Caki2 (cell line): ENCODE measurements at places on chromosomes 12 and 14.
A peak's percentile ranks its signal among the peaks of the same experiment; 100 is the strongest.

- no peak for DNase-seq
Measured at GRCh38 chr14:54170301-54170700, 213.7 kb upstream of the BMP4 start.

GRCh38 chr14:38425324-38425976 lies 169.6 kb upstream of the CLEC14A start:
- DNase-seq: no peak

DNA sequence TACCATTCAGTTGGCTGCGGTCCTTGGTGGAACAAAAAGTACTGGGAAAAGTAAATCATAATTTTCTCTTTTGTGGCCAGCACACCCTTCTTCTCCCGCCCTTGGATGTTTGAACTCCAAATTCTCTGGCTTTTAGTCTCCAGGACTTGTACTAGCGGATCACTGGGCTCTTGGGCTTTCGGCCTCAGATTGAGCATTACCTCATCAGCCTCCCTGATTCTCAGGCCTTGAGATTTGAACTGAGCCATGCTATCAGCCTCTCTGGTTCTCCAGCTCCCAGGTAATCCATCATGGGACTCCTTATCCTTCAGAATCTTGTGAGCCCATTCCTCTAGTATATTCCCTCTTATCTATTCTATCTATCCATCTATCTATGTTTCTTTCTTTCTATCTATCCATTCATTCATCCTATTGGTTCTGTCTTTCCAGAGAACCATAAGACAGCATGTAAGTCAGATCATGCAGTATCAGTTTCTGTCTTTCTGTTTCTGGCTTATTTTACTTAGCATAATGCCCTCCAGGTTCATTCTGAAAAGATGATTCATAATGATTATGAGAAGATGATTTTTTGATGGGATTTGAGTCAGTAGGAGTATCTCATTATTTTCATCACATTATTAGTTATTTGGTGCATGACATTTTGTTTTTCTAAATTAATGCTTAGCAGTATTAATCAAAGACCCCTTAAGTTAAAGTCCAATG lies 814.9 kb downstream of the LRFN5 start:
- no peak for DNase-seq

DNA sequence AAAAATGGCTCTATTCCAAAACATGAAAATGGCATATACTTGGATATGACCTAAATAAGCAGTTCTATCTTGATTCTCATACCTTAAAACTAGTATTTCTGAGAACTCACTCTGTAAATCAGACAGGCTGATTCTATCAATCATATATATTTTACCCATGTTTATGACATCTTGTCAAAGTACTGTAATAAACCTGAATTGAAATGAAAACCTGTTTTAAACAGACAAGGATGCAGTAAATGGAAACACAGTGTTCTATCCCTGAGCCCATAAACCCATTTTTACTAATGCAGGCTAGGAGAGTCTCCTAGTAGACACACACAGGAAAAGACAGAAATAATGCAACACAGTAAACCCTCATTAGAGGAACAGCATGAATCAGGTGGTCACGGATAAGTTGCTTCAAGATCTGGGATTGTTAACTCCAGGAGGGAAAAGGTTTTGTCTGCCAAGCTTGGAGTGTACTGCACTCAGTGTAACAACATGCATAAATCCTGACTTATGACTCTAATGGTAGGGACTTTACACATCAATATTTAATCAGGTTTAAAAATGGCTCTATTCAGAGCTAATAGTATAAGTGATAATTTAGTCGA lies 93.6 kb upstream of the CPNE8 start:
- DNase-seq: no peak

DNA sequence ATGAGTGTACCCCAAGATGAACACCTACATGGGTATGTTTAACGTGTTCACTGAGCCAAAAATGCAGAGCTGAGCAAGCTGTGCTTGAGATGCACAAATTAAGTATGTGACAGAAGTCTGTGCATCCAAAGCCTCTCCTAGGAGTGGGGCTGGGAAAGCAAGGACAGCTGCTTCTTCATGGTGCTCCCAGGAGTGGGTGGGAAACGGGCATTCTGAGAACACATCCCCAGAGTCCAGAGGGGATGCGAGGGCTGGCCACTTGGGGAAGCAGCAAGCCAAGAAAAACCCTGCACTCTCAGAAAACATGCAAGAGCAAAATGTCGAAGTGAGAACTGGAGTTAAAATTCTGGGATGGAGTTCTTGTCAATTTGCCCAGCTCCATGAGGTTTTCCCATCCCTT lies 414.3 kb downstream of the BCAT1 start:
- DNase-seq: no peak

- DNase-seq: no peak
Measured at GRCh38 chr12:11727133-11727664, 77.7 kb downstream of the ETV6 start.

GRCh38 chr14:95180966-95181741 lies 23.8 kb upstream of the DICER1 start:
- DNase-seq: no peak

GRCh38 chr14:50013198-50013918 lies 103.0 kb downstream of the VCPKMT start:
- no peak for DNase-seq

GRCh38 chr12:108620236-108620879 lies 13.3 kb downstream of the SELPLG start:
- DNase-seq: no peak

DNA sequence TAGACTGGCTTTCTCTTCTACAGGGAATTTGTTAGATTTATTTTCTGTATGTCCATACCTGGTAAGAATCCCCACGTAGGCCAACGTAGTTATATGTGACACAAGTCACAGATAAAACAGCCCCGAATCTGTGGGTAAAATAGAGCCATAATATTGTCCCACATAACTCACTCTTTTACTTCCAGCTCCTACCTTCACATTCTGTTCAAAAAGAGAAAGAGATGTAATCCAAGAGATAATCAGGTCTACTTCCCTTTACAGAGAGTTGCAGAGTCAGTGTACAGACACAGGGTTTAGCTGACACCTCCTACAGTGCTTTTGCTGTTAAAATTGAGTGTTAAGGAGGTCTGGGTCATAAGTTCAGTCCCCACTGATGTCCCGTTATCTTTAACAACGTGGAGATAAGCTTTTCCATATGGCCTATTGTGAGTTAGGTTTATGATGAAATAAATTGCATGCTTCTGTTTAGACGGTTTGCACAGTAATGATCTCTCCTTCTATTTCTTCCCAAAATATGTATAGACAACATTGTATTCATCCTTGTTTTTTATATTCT lies 446.5 kb downstream of the ADAMTS20 start:
- no peak for DNase-seq

DNA sequence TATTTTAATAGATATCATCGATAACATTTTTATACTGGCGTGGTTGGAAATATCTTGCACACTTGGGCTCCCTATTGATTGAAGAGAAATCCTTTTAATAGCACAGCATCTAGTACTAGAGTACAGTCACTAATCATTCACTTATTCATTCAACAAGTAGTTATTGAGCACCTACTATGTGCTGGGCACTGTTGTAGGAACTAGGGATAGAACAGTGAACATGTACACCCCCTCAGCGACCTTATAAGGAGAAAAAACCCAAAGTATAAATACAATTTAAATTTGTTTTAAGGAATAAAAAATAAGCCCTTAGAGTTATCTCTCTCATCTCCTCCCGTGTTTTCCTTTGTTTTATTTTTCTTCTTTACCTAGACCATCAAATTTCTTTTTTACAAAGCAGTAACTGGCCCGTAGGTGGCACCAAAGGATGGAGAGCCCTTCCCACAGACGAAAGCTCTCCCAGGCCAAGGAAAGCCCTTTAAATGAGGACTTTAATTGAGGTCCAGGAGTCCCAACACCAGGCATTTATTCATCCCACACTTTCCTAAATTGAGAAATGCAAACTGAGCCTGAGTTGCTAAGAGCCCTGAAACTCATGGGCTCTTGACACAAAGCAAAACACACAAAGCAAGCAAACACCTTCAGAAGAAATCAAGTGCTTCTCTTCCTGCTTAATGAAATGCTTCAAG lies 29.0 kb downstream of the PEBP1 start:
- peak; percentile 33 for DNase-seq

DNA sequence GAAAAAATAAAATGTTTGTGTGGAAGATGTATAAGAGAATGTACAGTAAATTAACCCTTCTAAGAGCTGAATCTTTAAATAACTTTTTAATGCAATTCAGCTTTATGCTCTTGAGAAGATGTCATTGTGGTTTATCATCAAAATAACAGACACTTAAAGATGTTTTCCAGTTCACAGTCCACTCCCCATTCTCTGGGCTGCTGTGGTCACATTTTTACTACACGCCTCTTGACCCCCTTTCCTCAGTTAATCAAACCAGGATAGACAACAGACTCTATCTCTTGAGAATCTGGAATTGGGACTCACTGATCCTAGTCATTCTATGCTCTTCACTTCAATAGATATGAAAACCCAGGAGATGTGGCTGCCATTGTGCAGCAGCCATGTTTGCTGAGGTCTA lies 24.7 kb upstream of the OR6J1 start:
- DNase-seq: no peak

DNA sequence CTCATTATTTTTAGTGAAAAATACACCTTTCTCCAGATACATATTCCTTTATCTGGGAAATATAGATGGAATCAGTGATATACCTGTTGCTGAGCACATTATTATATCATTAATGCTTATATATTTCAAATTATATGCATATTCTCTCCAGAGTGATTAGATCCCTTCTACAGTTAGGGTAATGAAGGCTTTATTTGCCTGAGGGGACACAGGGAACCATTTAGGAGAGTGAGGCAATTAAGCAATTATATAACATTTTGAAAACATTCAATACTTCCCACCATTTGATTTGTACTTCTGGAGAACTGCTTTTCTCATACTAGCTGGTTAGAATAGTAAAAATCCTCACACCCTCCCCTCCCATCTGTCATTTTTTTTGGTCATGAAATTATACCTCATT lies 212.8 kb upstream of the NOVA1 start:
- DNase-seq: no peak

DNA sequence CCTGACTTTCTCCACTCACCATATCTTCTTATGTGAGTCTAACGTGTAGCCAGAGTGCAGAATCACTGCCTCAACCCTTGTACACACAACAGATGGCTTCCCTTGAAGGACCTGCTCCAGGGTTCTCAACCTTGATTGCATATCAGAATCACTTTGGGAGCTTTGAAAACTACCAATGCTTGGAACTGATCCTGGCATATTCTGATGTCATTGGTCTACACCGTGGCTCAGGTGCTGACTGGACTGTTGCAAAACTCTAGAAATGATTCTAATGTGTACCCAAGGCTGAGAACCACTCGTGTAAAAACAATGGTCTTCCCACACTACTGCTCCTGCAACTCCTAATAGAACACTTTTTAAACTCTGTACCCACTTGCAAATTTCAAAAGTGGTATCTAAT lies 18.5 kb downstream of the TMEM132D start:
- DNase-seq: no peak

DNA sequence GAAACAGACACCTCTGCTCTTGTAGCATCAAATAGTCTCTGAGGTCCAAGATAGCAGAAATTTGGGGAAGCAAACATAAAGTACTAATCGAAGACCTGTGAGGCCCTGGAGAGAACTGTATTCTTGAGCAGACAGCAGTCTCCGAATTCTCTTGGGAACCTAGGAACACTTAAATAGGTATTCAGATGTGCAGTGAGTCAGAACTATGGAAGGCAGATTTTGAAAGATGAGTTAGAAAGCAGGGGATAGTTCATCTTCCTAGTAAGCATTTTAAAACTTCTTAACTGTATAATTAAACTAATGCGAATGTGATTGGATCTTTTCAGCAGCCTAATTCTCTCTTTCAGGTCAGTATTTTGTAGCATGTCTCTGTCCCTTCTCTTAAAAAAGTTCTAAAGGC lies 30.6 kb downstream of the NAA30 start:
- DNase-seq: no peak

GRCh38 chr14:20624495-20625070 lies 16.9 kb downstream of the OR6S1 start:
- peak; percentile 65 for DNase-seq

GRCh38 chr14:35506461-35506860 lies 27.5 kb upstream of the INSM2 start:
- no peak for DNase-seq

DNA sequence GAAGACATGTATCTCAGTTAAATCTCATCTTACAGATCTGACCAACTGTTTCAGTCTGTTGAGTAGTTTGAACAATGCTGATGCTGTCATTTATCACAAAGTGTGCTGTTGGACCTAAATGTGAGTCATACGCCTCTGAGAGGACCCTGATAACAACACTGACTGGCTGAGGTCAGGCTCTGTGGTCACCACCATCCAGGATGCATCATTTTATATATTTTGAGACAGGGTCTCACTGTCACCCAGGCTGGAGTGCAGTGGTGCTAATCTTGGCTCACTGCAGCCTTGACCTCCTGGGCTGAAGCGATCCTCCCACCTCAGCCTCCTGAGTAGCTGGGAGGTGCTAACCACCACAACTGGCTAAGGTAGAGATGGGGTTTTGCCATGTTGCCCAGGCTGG lies 181.0 kb upstream of the RGS6 start:
- no peak for DNase-seq
